NCI-H1436 treated with DMSO at 0.1 percent for 48 hours (cell line): ENCODE measurements at places on chromosomes 5 and 9.

GRCh38 chr5:143376911-143377813, 26.3 kb downstream of the NR3C1 start:
- DNase-seq, result no peak

GRCh38 chr9:27340285-27340674, 43.3 kb upstream of the EQTN start:
- no peak for DNase-seq

GRCh38 chr5:14960120-14960462, 88.5 kb upstream of the ANKH start:
- no peak for DNase-seq

DNA sequence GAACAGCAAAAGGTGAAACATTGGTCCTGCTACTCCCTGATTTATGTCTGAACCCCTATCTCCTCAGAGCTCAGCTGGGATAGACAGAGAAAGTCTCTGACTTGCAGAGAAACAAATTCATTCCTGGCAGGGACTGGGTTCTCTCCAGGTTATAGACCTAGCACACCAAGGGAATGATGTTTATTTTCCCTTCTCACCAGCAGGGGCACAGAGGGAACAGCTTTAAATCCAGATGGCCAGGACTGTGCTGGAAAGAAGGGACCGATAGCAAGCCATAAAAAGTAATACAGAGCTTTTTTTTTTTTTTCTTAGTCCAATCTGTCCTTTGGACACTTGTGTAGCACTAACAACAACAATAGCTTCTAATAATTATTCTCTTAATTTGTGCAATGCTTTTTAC, 141.1 kb upstream of the C9orf72 start:
- DNase-seq, result no peak
